ENCODE measurements at places on chromosomes 4 and X.

DNA sequence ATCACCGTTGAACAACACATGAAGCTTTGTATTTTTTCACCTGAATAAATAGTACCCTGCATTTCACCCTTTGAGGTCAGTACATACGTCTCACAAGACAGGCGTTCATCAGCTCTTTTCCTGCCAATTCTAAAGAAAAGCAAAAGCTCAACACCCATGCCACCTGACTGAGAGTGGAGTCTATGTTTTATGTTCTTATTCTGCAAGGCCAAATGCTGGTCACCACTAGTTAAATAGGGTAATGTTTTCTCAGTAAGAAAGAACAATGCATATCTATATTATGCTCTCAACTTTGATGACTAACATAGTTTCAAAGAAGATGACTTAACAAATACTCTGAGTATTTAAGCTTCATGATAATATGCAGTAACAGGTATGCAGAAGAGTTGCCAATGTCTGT lies 336.3 kb upstream of the BMP3 start:
- no peak for DNase-seq

DNA sequence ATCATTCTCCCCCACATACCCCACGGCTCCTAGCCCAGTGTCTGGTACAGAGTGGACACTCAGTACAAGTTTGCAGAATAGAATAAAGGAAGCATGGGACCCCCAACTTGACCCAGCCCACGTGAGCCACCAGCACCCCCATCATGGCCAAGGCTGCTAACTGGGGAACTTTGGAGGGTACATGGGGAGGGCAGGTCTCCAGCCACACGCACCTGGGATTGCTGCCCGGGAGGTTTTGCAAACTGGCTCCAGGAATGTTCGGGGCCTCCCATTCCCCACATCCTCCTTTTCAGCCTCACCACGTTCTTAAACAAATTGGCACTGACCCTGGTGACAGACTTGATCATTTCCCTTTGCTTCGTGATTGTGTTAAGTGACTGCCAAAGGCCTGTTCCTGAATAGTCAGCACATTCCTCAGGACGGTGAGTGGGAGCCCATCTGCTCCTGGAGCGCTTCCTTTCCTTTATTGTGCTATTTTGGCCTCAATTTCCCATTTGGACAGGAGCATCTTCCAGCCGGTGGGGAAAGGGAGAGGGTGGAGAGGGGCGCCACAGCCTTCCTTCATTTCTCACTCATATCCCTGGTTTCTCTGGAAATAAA lies 18.7 kb upstream of the XPNPEP2 start:
- peak; percentile 45 for DNase-seq

DNA sequence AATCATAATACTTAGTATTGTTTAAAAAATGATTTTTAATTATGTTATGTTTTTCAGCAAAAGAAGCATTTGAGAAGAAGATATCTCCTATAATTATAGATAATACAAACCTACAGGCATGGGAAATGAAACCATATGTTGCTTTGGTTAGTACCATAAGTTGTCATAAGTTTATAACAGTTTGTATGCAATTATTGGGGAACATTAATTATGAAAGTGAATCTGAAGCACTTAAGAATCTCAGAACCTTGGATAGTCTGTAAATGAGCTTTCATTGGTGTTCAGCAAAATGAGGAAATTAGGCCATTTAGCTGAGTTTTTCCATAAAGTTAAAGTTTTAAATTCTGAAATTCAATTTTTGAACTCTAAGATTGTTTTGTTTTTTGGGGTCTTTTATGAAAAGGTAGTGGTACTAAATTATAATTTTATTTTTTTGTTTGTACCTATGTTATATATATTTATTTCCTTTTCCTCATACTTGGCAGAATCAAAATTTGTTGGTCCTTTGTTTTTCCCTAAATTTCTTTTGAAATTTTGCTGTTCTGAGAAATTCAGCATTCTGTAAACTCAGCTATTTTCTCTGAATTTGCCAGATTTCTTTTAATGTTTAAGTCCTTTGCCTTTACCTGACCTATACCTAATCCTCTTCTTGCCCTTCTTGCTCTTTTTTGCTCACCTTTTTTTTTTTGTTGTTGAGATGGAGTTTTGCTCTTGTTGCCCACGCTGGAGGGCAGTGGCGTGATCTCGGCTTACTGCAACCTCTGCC lies 55.6 kb downstream of the N4BP2 start:
- DNase-seq = no peak

GRCh38 chr4:145045180-145045579 lies 52.8 kb downstream of the ANAPC10 start:
- DNase-seq = no peak

- DNase-seq = no peak
Measured at GRCh38 chr4:92339676-92340075, 35.9 kb downstream of the GRID2 start.

GRCh38 chr4:139919004-139919403 lies 235.0 kb downstream of the MAML3 start:
- DNase-seq = no peak

DNA sequence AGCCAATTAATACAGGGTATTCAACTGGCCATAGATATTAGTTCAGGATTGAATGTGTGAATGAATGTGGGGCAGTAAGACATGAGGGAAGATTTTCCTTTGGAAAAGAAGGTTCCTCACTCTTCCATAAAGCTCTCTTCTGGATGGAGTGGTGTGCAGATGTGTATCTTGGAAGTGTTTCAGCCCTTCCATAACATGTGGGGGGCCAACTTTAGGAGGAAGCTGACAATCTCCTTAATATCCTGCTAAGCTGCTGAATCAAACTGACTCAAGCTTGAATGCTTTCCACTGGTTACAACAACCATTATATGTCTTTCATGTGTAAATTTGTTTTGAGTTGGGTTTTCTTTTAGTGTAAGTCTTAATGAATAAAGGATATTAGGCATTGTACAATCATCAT lies 40.3 kb downstream of the FANCB start:
- peak; percentile 43 for DNase-seq

- no peak for DNase-seq
Measured at GRCh38 chr4:159706704-159707103, 603.8 kb downstream of the RAPGEF2 start.

GRCh38 chr4:26360273-26360672 lies 39.5 kb downstream of the RBPJ start:
- DNase-seq = no peak

GRCh38 chr4:35933901-35934300 lies 310.4 kb downstream of the ARAP2 start:
- no peak for DNase-seq

- DNase-seq = no peak
Measured at GRCh38 chr4:74362347-74362746, 2.6 kb upstream of the EREG start.

DNA sequence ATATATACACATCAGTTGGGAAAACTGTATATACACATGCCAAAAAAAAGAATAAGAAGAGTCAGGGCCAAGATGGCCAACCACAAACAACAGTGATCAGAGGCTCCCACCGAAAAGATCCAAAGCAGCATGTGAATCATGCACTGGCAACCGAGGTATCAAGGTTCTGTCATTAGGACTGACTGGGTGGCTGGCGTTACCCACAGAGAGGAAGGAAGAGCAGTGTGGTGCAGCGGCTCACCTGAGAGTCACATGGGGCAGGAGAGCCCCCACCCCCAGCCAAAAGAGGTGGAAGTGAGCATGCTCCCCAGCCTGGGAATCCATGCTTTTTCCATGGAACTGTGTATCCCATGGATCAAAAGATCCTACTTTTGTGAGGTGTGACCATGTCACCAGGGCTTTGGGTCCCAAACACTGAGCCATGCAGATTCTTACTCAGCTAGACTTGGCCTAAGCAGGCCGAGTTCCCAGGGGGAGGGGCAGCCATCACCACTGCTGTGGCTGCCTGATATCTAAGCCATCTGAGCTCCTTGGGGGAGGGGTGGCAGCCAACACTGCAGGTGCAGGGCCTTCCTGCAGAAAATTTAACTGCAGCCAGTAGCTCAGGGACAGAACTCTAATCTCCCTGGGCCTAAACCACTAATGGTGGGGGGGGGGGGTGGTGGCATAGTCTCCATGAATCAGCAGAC lies 52.8 kb downstream of the P2RY10 start:
- no peak for DNase-seq

GRCh38 chrX:38805432-38806389 lies 4.5 kb downstream of the MID1IP1 start:
- peak; percentile 64 for DNase-seq

DNA sequence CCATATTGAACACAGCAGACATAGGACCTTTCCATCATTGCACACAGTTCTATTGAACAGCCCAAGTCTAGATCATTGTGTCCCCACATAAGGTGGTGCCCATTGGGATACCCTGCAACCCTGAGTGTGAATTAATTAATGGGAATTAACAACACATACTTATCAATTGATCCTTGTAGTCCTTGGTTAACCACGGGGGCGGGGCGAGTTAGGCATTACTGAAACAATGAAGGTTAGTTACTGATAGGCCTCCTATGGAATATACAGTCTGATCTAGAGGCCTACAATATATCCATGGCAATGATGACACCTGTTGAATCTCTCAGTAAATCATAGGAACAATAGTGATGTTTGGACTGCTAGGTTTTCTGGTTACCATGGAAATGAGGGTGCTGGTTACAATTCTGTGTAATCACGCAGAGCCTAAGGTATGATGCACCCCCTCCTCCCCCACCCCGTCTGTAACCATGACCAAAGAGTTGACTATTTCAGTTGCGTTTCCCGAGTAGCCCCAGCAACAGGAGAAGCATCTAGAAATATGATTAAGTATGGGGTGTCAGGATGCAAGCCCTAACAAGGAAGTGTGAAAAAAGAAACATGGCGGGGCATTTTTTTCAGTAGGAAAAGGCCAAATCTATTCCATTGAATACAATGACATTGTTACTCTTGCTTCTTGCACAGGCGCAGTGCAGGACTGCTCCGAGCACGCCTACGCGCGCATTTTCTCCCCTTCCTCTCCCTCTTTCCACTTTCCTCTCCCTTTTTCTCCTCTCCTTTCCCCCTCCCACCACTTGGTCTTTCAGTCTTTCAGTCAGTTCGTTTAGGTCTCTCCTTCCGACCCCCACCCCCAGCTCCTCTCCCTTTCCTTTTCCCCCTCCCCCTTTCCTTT lies 677 bp upstream of the NONO start:
- DNase-seq = peak; percentile 92

GRCh38 chr4:76943790-76944189 lies 5.8 kb upstream of the SEPTIN11 start:
- no peak for DNase-seq

DNA sequence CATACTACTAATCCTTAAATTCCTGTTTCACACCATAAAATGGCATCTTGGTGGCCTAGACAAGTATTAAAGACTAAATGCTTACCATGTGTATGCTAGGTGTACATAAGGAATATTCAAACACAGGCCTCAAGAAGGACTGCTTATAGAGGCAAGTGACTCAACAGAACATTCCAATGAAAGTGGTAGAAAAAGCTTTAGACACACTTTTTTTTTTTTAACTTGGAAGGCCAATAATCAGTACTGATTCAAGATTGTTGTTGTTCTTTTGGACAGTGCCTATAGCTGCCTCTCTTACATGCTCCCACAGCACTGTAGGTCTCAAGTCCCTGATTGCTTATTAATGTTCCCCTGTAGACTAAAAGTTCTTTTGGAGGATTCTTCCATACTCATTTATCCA lies 77.6 kb downstream of the FBXL5 start:
- DNase-seq = no peak

GRCh38 chr4:83865417-83866150 lies 329.7 kb downstream of the GPAT3 start:
- no peak for DNase-seq

DNA sequence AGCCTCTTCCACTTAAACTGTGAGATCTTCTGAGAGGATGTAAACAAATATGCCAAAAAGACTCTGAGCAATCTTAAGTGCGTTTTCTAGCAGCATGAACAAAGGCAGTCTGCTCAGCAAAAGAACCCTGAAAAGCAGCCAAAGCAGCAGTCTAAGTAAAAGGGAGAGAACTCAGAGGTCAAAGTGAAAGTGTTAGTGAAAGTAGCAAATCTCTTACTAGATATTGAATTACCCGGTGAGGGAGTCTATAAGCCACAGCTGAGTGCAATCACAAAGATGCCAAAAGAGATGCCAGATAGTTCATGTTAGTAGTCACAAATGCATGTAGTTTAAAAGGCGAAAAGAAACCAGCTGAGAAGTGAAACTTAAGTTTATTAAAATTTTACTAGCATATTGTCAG lies 7.9 kb upstream of the GNRHR start:
- no peak for DNase-seq

DNA sequence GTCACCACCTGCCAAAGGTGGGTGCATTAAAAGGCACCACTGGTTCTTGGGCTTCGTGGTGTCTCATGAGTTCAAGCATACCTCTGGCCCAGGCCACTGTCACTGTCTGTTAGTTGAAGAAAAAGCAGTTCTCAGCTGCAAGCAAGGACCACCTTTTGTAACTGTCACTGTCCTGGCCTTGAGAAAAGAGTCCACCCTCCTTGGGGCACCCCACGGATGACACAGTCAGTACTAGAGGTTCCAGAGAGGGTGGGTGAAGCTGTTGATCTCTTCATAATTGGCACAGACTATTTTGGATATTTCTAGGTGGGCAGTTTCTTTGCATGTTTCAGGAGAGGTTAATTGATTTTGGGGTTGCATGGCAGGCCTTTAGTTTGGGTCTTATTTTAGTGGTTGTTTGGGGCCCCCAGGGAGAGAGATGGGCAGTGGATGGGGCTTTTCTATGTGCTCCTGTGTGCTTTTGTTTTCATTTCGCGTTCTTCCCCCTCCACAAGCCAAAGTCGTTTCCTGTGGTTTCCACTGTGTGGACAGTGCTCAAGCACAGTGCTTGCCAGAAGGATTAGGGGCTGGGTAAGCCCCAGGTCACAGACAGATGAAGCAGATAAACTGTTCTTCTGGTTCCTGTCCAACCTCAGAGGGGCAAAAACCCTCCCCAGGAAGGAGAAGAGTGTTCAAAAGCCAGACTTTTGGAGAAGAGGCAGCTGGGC lies 156.2 kb upstream of the PPP1R2C start:
- DNase-seq = peak; percentile 41

- no peak for DNase-seq
Measured at GRCh38 chr4:123350191-123350544, 46.4 kb upstream of the SPRY1 start.

GRCh38 chr4:137526681-137527080 lies 5.6 kb downstream of the PCDH18 start:
- no peak for DNase-seq

GRCh38 chrX:132590350-132591026 lies 101.7 kb upstream of the MBNL3 start:
- no peak for DNase-seq

- no peak for DNase-seq
Measured at GRCh38 chr4:88819818-88820697, 122.4 kb upstream of the NAP1L5 start.

DNA sequence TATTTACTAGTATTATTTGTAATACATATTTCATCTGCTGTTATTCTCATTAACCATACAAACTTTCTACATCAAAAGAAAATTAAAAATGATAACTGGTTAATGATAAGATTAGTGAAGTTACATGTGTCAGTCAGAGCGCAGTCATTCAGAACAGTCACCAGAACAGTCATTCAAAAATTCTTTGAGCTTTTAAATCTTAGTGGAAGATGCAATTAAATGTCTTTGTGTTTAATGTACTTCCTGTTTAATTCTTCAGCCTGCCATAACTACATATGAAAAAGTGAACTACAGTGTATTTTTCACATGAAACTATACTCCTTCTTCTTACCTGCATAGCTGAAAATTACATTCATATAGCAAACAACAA lies 179.7 kb upstream of the NDST4 start:
- DNase-seq = no peak

- DNase-seq = no peak
Measured at GRCh38 chrX:18449236-18449635, 23.8 kb downstream of the CDKL5 start.

GRCh38 chr4:59994118-59994517 lies 1206.0 kb upstream of the ADGRL3 start:
- no peak for DNase-seq

All from left hindlimb (tissue), 1 donor.